ENCODE measurements at places on chromosomes 7 and 10.
A peak's percentile ranks its signal among the peaks of the same experiment; 100 is the strongest.

GRCh38 chr7:82126576-82126975 lies 317.0 kb downstream of the CACNA2D1 start:
- no peak for DNase-seq

GRCh38 chr7:98136423-98136822 lies 29.8 kb downstream of the LMTK2 start:
- no peak for DNase-seq

GRCh38 chr10:101770331-101771215 lies 5.3 kb downstream of the FGF8 start:
- DNase-seq = no peak

GRCh38 chr10:3192856-3193635 lies 20.5 kb upstream of the PITRM1 start:
- peak; percentile 72 for DNase-seq

DNA sequence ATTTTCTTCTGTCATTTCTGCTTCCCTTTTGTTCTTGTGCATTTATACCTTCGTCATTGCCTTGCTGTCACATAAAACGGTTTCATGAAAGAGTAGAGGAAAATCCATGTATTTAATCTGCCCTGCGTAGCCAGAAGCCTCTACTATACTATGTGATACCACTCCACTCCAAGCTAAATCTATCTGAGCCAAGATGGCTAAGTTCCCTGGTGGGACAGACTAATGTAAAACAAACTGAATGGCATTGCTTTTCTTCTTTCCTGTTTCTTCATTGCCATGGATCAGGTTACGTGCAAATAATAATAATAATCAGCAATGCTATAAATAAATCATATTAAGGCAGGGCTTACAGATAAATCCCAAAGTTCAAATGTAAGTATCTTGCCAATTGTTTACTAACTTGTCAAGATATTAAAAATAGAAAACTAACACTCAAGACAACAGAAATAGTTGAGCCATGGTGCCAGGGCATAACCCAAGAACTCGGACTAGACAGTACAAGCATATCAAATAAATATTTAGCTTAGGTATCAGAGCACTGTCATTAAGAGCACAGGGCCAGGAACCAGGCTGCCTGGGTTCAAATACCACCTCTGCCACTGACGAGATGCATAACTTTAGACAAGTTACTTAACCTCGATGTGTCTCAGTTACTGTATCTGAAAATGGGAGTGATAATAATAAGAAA lies 151.4 kb downstream of the PDE1C start:
- no peak for DNase-seq

GRCh38 chr10:11610826-11611247 lies 613 bp downstream of the USP6NL start:
- no peak for DNase-seq

DNA sequence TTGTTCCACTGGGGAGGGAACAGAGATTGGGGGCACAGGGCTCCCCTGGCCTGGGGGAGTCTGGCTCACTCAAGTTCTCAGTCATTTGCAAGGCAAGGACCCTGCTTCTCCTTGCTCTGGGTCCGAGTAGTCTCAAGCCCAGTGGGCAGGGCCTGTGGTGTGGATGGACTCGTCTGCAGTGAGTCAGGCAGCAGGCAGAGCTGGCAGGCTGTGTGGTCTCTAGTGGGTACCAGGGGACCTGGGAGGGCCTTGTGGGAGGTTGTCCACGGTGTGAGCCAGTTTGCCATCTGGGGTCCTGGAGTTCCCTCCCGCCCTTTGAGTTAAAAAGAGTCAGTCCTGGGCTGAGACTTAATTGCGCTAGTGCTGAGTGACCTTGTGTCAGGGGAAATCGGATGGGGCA lies 8.8 kb upstream of the SH2D4B start:
- DNase-seq = no peak

- DNase-seq = no peak
Observed at GRCh38 chr10:6458814-6459213, 121.3 kb downstream of the PRKCQ start.

- DNase-seq = peak; percentile 63
Observed at GRCh38 chr10:68897336-68897741, 3.8 kb upstream of the DDX50 start.

GRCh38 chr7:39952374-39952773 lies 2.3 kb downstream of the CDK13 start:
- DNase-seq = no peak

DNA sequence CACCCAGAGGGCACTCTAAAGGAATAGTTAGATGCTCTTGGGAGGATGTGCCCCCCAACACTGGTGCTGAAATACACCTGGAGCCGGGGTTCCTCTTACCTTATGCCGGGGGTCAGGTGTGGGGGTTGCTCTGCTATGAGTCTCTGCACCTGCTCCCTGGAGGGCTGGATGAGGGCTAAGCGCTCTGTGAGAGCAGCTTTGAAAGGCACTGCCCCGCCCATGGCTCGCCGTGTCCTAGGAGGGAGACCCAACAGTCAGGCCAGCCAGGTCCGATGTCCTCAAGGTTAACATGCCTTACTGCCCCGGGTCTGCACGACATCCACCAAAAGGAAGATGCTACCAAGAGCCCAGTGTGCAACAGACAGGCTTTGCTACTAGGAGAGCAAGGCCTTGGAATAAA lies 31.7 kb downstream of the PSPH start:
- DNase-seq = no peak

DNA sequence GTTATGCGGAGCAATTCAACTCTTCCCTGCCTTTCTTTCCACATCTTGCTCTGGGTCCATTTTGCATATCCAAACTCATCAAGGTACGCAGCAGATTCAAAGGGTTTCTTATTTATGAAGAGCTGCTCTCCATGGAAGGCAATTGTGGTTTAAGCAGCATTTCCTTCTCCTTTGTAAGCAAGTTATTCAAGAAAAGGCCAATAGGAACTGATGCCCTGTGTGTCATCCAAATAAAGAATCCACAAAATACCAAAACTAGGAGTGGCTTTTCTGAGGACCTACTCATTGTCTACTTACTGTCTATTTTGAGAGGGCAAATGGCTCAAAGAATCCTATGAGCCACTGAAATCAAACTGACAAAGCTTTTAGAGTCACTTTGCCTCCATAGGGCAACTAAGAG lies 253.1 kb downstream of the PTEN start:
- no peak for DNase-seq

DNA sequence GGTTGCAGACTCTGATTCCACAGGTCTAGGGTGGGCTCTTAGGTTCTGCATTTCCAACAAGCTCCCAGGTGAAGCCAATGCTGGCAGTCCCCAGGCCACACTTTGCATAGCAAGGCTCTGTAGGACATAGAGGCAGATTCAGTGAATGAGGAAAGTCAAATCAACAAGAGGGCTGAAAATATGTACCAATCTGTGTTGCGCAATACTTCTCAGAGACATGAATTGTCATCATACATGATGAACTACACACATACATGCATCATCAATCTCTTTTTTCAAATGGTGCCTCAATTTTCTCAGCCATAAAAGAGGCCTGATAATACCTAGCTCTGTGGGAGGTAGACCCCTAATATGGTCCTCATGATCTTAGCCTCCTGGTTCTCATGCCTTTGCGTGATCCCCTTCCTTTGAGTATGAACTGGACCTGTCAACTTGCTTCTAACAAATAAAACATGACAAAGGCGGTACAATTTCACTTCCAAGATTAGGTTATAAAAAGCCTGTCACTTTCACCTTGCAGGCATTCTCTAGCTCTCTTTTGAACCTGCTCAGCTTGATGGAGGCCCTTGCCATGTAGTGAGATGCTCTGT lies 49.0 kb downstream of the PIK3CG start:
- no peak for DNase-seq

DNA sequence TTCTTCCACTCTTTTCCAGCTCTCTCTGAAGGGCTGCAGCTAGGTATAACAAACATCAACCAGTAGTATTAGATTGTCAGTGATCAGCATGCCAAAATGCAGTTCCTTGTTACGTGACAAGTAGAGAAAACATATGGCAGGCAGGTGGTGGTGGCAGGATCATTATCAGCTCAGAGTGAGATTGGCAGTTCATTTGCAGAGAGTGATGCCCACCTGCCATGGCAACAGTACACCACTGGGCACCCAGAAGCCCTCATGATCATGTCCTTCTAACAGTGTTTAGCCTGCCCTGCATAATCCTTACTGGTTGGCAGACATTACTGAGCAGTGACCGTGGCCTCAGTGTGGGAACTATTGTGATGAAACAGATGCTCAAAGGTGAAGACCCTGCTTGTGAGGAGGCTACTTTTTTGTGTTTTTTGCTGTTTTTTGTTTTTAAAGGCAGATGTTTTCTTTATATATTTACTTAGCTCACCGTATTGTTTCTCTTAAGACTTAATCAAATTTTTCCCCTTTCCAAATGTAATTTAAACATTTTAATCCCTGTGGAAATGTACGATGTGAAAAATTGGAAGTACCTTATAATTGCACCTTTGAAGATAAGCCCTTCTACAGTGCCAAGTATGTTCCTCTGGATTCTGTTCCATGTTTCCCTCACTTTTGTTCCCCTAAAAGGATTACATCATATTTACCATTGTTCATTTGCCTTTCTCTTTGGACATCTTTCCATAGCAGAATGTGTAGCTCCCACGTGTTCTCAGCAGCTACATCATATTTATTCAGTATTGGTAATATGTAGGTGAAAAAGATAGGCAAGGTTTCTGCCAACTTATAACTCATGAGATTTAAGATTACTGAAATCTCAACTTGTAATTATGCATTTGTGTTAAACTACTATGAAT lies 179.6 kb downstream of the SND1 start:
- DNase-seq = no peak

DNA sequence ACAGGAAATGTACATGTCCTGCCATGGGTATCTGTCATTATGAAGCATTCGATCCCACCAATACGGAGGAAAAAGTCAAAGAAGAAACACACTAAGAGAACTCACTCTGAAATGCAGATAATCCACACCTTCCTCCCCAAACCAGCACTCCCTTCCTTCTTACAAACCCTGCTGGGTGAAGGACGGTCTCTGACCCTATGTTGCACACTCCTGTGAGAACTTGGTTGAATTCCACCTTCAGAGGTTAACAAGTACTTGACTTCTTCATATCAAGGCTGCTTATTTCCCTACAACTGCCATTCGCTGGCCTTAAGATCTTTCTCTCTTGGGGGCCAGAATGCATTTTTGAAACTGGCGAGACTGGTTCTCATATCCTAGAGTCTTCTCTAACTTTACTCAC lies 16.6 kb downstream of the YWHAG start:
- DNase-seq = no peak

DNA sequence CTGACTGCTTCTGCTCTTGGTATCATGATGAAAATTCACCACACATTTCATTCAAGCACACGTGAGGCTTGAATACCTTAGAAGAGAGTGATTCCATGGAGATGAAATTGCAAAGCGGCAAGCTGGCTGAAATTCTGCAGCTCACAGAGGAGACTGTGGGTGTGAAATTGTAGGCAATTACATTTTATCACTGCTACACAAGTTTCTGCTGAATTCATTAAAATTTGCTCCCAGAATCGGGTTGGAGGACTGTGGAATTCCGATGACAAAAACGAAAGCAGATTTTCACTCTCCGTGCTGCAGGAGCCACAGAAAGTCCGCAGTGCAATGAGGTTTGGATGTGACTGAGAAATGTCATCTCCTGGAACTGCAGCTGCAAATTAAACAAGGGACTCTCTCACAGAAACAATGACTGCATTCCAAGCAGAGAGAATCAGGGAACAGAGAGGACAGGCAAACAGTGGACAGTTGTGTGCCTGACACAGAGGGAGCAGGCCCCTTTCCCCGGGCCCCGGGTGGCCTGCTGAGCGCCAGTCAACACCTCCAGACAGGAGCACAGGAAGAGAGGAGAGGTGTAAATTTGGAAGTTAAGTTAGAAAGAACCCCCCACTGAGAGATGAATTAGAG lies 109.1 kb downstream of the C10orf90 start:
- peak; percentile 90 for DNase-seq

DNA sequence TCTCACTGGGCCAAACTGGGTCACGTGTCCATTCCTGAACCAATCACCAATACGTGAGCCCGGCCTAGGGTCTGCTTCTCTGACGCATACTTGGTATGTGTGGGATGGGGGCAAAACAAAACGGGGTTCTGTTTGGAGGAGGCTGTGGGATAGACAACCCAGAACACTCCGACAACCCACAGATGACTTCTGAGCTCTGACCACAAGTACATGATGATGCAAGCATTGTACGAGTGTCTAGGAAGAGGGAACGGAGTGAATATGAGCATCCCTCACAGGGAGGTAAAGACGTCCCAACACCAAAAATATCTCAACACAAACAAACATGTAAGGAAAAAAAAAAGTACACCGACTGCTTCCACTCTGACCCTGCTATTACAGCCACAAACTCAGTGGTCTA lies 5.6 kb downstream of the DAGLB start:
- DNase-seq = no peak

DNA sequence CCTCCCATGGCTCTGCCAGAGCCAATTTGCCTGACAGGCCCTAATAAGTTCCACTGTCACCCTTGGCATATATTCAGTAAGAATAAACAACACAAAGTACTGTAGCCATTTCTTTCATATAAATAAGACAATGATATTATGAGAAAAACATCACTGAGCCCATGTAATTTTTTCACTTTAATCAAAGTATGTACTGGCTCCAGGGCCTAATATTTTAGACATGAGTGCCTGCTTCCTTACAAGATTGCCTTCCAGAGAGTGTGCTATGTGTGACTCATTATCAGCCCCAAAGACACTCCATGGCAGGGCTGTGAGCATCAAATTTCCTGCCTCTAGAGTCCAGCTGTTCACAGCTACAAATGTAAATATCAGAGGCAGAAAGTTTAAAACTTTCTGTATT lies 297.6 kb downstream of the LHFPL3 start:
- no peak for DNase-seq

- no peak for DNase-seq
Observed at GRCh38 chr7:4225881-4226523, 456.1 kb upstream of the FOXK1 start.

- DNase-seq = no peak
Observed at GRCh38 chr7:32501522-32501921, 6.2 kb downstream of the AVL9 start.

DNA sequence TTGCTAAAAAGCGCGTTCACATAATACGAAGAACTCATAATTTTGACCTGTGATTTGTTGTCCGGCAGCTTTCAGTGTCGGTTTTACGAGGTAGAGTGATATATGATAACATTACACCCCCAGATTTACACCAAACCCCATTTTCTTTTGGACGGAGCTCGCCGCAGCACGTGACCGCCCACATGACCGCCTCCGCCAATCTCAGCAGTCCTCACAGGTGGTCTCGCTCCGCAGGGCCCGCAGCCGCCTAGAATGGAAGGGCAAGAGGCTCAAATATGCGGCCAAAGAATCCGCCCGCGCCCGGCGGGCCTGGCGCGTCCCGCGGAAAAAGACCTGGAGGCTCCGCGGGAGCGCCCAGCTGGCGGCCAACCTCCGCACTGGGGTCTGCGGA lies at the start of gene HOXA7:
Gene HOXA7 (minus strand): TSS at position 168 of the 391 bp plus-strand sequence. CDS start 130 bp downstream, at position 38.
- DNase-seq = no peak

GRCh38 chr10:121522831-121523230 lies 75.4 kb downstream of the FGFR2 start:
- no peak for DNase-seq

GRCh38 chr10:112721080-112721698 lies 228.9 kb upstream of the TCF7L2 start:
- peak; percentile 43 for DNase-seq
